ENCODE measurements at places on chromosomes 5 and 9.

DNA sequence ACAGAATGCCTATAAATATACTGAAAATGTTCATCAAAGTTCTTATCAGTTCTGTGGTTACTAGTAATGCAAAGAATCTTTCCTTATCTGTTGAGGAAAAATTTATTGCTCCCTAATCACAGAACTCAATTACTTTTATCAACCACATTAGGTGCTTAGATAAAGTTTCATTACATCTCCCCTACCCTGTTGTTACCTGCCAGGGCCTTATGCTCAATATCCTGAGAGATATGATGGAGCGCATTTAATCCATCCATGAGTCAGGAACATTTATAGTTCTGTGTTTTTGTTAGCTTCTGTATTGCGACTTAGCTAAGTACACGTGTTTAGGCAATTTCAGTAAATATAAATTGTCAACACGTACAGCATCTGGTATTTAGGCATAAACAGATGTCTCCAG, 164.3 kb upstream of the ST8SIA4 start:
- no peak for DNase-seq

- DNase-seq = no peak
Measured at GRCh38 chr9:129021091-129021490, 7.0 kb downstream of the SH3GLB2 start.

GRCh38 chr5:157516006-157516405, 56.0 kb downstream of the NIPAL4 start:
- no peak for DNase-seq

GRCh38 chr5:10604975-10605374, 41.1 kb downstream of the ANKRD33B start:
- DNase-seq = no peak

All from CD4-positive, alpha-beta T cell (primary cell).